SW 1271 (cell line): ENCODE measurements at places on chromosomes 7 and 10.

DNA sequence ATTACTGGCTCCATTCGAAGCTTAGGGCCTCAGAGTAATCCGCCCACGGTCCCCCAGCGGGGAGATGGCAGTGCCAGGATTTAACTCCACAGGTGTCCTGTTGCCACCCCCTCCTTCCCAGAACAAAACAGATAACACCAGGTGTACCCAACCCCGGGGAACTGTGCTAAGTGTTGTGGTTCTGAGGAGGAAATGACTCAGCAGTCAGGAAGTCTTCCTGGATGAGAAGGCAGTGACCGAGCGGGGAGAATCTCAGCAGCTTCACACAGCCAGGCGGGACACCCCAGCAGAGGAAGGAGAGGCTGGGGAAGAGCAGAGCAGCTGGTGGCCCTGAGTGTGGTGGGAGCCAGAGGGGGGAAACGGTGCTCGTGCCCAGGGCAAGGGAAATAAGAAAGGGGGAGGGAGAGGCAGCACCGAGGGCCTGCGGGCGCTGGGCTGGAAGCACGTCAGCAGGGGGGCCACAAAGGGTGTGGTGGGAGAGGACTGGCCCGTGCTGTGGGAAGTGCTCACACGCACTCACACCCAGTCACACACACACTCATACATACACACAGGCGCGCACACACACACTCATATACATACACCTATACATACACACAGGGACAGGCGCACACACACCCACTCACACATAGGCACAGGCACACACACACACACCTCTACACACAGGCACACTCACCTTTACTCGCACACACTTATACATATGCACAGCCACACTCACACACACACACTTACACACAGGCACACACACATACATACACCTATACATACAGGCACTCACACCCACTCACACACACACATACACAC lies 59.8 kb upstream of the CHST15 start:
- peak; percentile 81 for DNase-seq

GRCh38 chr7:89621925-89622641 lies 532.2 kb upstream of the STEAP1 start:
- no peak for DNase-seq

- DNase-seq: no peak
These were observed 62.1 kb upstream of the CFAP46 start for GRCh38 chr10:133004478-133004877.

GRCh38 chr7:26318921-26319320 lies 27.3 kb downstream of the SNX10 start:
- DNase-seq: no peak

DNA sequence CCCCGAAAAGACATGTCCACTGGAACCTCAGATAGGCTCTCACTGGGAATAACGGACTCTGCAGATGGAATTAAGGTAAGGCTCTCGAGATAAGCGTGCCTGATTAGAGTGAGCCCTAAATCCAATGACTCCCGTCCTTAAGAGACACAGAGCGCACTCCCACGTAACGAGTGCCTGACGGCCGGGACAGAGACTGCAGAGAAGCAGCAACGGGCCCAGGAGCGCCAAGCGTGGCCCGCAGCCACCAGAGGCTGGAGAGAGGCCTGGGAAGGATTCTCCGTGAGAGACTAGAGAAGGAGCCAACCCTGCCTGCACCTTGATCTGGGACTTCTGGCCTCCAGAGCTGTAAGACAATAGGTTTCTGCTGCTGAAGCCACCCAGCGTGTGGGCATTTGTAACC lies 20.0 kb upstream of the TNRC18 start:
- DNase-seq: no peak

- DNase-seq: peak; percentile 30
These were observed 330.4 kb upstream of the SEMA3A start for GRCh38 chr7:84524714-84525694.

GRCh38 chr7:105210721-105211205 lies 178.0 kb downstream of the SRPK2 start:
- DNase-seq: no peak

DNA sequence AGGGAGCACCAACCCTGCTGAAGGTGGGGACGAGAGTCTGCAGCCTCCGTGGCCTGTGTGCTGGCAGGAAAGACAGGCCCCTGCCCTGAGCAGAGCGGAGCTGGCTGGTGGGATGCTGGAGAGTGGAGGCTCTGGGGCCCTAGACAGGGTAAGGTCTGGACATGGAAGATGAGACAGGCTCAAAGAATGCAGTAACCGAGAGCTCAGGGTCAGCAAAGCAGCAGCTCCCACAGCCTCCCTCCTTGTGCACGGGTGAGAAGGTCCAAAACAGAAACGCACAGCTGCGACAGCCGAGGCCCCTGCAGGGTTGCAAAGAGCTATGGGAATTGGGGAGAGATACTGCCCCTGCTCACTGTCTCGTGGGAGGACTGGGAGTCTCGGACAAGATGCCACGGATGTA lies 80.5 kb downstream of the TNS3 start:
- no peak for DNase-seq

GRCh38 chr7:44201813-44202212 lies 1.0 kb downstream of the YKT6 start:
- no peak for DNase-seq

DNA sequence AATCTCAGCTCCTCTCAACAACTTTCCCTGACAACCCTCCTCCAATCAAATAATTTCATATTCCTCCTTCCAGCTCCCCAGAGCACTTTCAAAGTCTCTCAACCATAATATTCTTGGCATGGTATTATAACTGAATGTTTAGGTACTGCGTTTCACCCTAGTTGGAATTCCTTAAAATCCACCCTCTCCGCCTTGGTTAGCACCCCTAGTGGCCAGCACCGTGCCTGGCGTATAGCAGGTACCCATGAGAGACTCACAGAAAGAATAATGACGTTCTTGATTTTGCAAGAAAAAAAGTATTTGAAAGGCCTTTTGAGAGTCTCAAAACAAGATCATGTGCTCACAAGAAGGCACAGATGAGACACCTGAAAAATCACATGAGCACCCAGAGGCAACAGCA lies 50.9 kb downstream of the GLI3 start:
- DNase-seq: no peak

DNA sequence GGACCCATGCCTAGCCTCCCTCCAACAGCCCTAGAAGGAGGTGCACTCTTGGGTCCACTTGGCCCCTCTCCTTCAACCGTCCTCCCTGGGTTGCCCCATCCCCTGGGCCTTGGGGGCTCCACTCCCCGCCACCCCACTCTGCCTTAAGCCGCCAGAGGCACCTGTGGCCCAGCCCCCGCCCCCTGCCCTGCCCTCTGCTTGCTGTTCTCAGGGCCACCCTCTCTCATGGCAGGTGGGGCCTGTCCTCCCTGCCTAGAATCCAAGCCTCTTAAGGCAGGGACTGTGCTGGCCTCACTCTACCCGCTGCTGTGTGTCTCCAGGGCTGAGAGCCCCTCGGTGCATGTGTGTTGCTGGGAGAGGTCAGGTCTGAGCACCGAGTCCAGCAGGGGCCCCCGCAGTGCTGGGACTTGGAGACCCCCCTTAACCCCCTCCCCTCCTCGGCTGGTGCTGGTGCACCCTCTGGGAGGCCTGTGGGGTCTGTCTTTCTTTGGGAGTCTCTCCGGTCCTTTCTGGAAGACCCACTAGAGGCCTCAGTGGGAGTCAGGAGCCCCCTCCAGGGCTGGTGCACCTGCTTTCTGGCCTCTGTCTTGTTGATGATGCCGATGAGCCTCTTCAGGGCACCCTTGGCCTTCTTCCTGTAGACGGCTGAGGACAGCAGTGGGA lies 43.8 kb downstream of the CFAP46 start:
- no peak for DNase-seq

- peak; percentile 60 for DNase-seq
These were observed 638 bp downstream of the METTL27 start for GRCh38 chr7:73841689-73842066.

DNA sequence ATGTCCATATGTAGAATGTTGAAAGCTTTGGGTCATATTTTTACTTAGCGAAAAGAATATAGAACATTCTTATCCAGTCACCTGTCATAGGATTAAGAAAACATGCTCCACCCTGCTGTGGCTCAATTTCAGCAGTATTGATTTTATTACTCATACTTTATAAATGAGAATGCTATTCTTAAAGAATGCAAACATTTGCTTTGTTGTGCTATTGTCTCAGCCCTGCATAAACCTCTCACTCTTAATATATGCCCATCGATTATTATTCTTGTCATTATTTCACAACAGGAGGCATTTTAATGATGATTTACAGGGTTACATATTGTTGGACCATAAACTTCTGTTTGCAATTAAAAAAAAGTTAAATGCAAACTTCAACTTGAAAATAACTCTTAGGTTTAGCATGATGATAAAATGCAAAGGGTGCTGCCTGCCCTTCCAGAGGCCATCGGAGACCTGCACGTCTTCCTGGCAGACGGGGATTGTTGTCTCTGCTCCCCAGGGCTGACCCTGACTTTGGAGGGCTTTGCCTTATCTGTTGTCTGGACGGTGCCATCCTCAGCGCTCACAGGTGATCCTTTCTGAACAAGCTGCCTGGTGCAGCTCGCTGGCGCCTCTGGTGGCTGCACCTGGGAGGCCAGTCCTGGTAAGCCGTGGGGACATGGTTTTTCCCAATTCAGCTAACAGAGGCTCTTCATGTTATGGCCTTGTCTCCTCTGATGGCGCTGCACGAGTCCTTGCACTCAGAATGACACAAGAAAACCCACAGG lies 50.0 kb upstream of the SHH start:
- DNase-seq: no peak

GRCh38 chr10:63515002-63515763 lies 6.0 kb upstream of the REEP3 start:
- peak; percentile 76 for DNase-seq

DNA sequence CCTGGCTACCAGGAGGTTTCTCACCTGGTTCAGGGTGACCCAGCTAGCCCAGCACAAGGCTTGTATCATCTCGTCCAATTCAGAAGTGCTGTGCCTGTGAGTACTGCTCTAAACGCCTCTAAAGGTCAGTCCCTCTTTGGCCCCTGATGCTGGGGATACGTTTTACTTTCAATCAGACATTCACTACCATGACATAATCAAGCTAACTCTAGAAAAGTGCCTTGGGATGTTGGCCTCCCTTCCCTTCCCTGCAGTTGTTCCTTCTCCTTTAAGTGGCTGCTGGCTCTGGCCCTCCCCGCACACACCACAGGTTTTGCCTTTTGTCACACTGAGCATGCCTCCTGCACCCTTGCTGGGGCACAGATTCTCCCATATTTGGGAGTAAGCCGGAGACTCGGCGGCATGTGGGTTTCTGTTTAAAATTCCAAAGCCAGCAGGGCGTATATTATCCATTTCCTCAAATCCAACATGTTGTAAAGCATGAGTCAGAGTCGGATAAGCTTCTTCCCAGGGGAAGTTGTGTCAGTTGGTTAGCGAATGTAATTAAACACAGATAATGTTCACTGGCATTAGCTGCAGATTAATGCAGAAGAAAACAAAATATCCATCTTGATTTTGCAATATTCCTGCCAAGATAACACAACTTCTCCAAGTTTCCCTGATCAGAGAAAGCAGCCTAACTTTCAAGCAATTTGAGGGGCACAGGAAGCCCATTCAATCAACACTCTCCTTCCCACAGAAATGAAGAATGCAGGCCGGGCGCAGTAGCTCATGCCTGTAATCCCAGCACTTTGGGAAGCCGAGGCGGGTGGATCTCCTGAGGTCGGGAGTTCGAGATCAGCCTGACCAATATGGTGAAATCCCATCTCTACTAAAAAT lies 31.8 kb upstream of the VCL start:
- DNase-seq: peak; percentile 94

GRCh38 chr7:98922392-98923187 lies 44.3 kb downstream of the TRRAP start:
- DNase-seq: no peak

- DNase-seq: no peak
These were observed 705.5 kb downstream of the POM121L12 start for GRCh38 chr7:53740971-53741370.
